ENCODE measurements at places on chromosomes 16 and 17.

- DNase-seq, result no peak
Measured at GRCh38 chr16:379183-379960, 2.4 kb downstream of the PGAP6 start.

- DNase-seq, result no peak
Measured at GRCh38 chr17:40810494-40810893, 10.7 kb upstream of the KRT28 start.

GRCh38 chr17:44176257-44176656, 5.8 kb downstream of the ASB16 start:
- DNase-seq, result no peak

GRCh38 chr17:19341211-19341631, 21.3 kb downstream of the B9D1 start:
- DNase-seq, result no peak

DNA sequence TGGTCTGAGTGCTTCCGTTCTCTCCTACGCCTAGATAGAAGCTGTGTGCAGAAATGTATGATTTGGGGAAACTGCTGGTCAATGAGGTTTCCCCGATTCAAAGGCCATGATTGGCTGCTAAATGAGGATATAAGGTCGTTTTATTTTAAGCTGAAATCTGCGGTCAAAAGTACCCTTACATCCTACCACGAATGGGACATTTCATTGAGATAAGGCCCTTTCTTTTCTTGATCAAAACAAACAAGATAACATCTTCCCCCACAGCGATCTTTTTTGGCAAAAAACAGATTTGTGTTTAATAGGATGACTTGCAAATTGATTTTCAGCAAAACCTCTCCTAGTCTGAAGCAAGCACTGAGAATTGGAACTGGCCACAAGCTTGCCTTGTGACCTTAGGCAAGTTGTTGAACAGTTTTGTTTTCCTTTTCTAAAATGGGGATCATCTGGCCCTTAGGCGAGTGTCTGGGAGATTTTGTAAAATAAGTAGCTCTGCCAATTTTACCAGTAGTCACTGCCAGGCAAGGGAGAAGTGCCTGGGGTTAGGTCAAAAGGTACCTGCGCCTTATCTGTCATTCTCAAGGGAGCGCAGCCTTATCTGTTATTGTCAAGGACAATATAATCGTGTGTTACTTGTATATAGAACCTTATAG, 635 bp downstream of the SCPEP1 start:
- no peak for DNase-seq

DNA sequence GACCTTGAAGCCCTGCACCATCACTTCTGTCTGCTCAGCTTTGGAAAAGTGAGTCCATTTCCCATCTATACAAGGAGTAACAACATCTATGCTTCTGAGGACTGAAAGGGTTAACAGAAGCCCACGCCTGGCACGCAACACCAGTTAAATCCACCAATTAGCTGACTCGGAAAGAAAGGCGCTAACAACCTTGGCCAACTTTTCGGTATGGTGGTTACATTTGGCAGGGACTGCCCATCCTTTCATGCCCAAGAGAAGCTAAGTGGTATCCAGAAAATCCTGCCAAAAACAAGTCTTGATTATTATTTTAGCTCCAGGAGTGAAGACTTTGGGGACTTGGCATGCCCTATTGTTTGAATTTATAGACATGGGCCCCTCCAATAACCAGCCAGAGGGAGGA, 202.3 kb upstream of the RPL38 start:
- no peak for DNase-seq

DNA sequence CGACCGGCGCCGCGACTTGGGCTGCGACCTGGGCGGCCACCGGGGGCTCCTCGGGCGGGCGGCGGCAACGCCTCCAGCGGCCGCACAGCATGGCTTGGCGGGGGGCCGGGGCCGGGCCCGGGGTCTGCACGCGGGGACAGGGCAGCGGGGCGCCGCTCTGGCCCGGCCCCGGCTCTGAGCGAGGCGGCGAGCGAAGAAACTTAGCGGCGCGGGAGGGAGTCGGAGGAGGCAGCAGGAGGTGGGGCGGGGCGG, at the start of gene PLCD3:
TSS of gene PLCD3 (minus strand) at position 196 of the 252 bp plus-strand sequence. CDS start at position 91, 105 bp downstream.
- no peak for DNase-seq

- no peak for DNase-seq
Measured at GRCh38 chr17:34503528-34504195, 75.7 kb upstream of the TMEM132E start.

GRCh38 chr17:570388-570787, 144.3 kb downstream of the VPS53 start:
- DNase-seq, result no peak

DNA sequence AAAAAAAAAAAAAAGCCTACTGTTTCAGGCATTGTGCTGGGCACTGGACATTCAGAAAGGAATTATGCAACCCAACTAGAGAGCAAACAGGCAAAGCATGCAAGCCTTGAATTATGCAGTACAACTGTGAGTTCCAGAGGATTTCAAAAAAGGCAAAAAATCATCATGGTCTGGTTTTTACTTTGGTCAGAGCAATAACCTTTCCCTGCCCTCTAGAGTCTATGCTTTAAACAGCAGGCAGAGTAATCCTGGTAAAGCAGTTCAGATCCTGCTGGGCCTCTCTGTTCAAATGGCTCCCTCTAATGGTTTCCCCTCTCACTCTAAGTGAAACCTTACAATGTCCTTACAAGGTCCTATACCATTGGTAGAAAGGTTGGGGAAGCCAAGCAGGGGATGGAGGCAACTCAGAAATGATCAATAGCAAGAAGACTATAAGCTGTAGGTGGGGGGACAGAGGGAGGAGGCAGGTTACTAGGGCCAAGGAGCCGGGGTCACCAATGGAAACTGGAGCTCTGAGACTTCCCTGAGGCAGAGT, 4.6 kb upstream of the TAF15 start:
- no peak for DNase-seq

- DNase-seq, result no peak
Measured at GRCh38 chr16:1279945-1280589, 24.2 kb downstream of the TPSD1 start.

DNA sequence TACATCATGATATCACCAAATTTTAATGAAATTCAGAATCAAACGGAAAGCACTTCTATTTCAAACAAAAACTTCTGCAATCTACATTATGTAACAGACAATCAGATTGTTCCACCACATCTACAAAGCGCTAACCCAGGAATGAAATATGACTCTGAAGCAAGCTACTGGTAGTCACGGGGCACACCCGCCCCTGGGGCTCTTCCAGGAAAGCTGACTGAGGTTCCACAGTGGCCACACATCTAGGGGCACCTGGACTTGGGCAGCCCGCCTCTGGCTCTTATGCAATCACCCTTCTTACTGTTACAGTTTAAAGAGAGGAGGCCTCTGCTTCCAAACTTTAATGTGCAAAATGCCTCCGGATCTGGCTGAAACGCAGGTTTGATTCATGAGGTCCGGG, 27.5 kb downstream of the ZCCHC14 start:
- DNase-seq, result no peak
